Right atrium auricular region (tissue), 2 donors: ENCODE measurements at places on chromosomes 5 and 9.

DNA sequence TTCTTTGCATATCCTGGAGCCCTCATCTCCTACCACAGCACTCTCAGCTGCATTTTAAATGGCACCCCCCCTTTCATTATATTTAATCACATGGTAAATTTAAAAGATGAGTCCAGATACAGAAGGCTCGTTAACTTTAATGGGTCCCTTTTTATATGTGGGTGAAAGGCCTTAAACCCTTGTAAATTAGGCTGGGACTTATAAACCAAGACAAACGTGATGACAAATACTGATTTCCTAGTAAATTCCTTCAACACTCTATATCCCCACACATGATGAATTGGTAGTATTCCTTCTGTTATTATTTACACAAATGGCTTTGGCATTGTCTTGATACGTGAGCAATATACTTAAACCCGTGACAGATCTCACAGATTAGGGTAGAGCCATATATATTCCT lies 210.6 kb downstream of the CAAP1 start:
- DNase-seq: no peak

DNA sequence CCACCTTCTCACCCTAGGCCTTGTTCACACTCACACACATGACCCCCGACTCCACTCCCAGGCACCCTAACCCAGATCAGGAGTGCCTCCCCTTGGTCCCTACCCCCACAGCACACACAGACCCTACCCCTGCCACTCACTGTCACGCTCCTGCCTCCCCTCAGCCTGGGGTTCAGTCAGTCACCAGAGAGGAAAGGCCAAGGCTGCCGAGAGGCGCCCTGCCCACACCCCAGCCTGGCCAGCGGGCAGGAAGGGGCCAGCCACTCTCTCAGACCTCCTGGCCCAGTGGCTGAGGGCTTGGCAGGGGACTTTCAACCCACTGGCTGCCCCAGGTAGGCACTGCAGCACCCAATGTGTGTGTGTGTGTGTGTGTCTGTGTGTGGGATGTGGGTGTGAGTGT lies 122.4 kb upstream of the MVB12B start:
- no peak for DNase-seq

DNA sequence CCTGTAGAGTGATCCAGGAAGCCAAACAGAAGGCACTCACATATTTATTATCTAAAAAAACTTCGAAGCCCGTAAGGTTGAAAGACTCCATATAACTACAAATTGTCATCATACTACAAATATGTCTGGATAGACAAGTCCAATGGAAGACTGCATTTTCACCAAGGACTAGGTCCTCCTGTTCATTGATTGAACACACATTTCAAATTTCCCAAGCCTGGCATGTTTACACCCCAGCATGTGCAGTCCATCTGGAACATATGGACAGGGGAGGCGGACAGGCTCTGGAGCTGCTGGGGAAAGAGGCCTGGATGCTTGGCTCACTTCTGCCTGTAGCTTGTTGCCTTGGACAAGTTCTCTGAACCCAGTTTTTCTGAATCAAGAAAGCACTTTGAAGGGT lies 378.7 kb downstream of the ENC1 start:
- no peak for DNase-seq

DNA sequence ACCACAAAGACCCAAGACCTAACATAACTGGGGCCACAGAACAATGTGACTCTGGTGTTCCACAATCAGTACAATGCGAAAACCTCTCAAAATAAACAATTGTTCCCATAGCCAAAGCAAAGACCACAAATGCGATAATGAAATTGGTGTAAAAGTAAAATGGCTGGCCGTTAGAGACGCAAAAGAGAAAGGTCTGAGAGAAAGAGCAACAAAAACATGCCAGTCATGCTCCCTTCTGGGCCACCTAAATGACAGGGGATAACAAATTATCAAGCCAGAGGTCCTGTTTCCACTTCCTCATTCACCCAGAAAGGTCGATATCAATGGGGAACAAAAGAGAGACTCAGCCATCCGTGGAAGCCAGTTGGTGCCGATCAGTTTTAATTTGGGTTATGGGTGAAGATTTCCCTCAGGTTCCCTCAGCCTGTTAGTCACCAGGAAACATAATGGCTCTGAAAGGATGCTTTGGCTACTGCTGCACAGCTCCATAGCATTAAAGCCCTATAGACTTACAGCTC lies 9.2 kb upstream of the CFAP95 start:
- DNase-seq: no peak

GRCh38 chr5:158470764-158471534 lies 612.0 kb upstream of the CLINT1 start:
- DNase-seq: no peak

GRCh38 chr9:92245005-92245797 lies 48.3 kb downstream of the IARS1 start:
- no peak for DNase-seq

- DNase-seq: no peak
Observed at GRCh38 chr9:16992138-16992537, 121.7 kb upstream of the BNC2 start.

DNA sequence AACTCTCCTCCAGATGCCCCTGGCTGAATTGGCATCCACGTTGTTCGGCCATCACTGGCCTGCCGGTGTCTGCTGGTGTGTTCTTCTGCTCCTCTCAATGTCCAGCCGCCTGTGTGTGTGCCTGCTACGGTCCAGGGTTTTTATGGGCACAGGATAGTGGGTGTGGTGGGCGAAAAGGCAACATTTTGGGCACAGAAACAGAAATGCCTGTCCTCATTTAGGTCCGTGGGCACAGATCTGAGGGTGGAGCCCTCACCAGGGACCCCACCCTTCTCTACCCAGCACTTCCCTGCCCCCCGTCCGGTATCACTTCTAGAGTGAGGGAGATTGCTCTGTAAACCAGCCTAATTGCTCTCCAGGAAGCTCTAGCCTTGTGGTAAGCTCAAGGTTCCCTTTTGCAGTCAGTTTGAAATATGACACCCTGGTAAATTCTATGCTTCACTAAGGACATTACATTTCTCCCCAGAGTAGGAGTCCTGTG lies 410.1 kb downstream of the MAT2B start:
- DNase-seq: no peak

GRCh38 chr9:104934691-104935500 lies 6.9 kb upstream of the ABCA1 start:
- DNase-seq: no peak

- DNase-seq: no peak
Observed at GRCh38 chr9:38251036-38251860, 141.3 kb upstream of the ALDH1B1 start.

GRCh38 chr9:4591123-4591500 lies 71.0 kb upstream of the PLPP6 start:
- DNase-seq: no peak

- no peak for DNase-seq
Observed at GRCh38 chr5:159459132-159459627, 128.9 kb upstream of the IL12B start.

- DNase-seq: no peak
Observed at GRCh38 chr5:148620696-148621095, 33.6 kb downstream of the HTR4 start.

DNA sequence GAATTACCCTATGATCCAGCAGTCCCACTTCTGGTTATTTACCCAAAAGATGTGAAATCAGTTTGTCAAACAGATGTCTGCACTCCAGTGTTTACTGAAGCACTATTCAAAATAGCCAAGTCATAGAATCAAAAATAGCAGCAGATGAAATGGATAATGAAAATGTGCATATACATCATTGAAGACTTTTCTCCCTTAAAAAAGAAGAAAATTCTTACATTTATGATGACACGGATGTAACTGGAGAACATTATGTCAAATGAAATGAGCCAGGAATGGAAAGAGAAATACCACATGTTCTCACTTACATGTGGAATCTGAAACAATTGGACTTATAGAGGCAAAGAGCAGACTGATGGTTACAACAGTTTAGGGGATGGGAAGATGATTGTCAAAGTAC lies 21.5 kb upstream of the PLEKHG4B start:
- DNase-seq: no peak

DNA sequence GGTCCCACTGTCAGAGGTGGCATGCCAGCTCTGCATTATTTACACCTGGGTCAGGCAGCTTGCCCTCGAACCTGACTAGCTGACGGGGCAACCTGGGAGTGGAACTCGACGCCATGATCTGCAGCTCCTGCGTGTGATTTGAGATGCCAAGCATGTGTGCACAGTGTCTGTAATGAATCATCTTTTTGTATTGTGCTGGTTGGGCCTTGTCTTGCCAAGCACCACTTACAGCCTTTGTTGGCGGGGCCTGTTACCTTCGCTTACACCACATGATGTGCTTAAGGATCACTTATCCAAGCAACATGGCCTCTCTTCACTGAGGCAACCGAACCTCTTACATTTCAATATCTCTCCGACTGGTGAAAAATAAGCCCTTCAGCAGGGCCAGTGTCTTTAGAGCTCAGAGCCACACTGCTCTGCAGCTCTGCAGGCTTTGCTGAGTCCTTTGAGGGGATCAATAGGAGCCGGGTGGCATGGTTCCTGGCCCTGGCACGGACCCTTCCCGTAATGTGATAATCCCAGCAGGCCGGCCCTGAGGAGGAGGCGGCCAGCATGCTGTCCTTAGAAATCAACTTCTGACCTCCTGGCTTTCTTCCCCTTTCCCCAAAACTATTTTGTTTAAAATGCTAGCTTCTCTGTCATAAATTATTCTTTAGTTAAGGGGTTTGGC lies 297.7 kb upstream of the CD180 start:
- no peak for DNase-seq

DNA sequence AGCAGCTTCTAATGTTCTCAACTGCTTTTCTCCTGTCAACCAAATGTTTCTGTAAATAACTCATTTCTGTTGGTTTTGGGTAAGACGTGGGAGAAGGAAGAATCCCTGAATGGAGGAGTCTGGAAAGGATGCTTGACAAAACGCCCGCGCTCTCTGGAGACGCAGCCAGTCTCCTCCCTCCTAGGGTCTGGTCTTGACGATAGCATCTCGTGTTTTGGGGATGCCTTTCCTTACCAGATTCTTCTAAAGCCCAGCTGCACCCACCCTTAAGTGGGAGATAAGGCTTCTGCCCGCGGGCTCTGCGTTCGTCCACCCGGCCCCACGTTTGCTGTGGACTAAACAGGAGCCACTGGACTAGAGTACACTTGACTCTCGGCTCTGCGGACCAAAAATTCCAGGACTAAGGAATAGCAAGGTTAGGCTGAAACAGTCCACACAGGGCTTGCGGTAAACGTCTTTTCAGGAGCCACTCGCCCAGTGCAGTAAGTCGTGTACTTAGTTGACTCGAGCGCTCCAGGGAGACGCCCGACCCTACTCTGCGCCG lies 491 bp upstream of the CTSL start:
- DNase-seq: no peak

DNA sequence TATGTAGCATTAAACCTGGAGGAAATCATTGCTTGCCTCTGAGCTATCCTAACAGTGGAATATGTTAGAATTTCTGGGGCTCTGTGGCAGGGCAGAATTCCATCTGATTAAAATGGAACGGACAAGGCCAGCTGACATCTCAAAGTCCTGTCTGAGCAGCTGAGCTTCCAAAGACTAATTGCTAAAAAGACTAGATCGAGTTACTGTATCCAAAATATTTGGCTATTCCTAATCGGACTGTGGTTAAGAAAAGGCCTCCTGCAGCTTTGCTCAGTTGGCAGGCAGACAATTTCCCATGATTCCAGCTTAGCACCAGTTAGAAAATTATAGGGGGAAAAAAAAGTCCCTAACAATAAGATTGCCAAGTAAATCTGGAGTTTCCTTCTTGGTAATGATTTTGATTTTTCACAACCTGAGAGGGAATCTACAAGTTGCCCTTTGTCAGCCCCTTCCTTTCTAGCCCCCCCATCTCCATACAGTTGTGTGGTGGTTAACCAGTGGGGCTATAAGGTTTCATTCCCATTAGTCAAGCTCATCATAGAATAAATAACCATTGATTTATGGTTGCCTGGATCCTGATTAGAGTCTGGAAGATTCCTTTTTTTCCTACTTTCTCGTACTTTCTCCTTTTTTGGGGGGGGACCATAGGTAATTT lies 26.4 kb downstream of the PTGR1 start:
- DNase-seq: no peak

DNA sequence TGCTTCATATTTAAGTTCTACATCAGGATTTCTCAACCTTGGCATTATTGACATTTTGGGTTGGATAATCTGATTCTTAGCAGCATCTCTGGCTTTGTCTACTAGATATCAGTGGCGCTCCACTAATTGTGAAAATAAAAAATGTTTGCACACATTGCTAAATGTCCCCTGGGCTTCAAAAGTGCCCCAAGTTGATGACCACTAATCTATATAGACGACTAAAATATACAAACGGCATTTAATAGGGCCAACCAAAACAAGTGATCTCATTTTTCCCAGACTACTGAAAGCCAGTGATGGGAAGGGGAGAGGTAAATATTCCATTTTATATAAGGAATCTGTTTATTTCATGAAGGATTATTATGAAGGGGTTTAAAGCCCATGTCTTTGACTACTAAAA lies 118.6 kb downstream of the HOMER1 start:
- no peak for DNase-seq

- DNase-seq: no peak
Observed at GRCh38 chr9:114386886-114387679, 699 bp downstream of the AKNA start.
